ENCODE measurements at places on chromosomes 5 and 9.

DNA sequence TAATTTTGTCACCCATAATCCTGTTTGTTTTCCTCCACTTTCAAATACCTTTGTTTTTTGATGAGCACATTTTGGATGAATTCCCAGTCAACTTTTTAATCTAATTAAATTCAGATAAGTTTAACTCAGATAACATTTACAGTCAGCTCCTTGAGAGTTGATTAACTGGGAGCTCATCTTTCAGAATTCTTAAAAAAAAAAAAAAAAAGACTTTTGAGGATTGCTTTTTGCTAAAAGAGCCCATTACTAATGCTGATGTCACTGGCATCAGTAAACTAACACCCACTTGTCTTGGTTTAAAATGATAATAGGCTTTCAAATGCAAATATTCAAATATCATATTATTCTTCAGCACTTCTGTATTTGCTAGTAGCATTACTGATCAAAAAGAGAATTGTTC lies 47.1 kb upstream of the NFIB start:
- no peak for DNase-seq

DNA sequence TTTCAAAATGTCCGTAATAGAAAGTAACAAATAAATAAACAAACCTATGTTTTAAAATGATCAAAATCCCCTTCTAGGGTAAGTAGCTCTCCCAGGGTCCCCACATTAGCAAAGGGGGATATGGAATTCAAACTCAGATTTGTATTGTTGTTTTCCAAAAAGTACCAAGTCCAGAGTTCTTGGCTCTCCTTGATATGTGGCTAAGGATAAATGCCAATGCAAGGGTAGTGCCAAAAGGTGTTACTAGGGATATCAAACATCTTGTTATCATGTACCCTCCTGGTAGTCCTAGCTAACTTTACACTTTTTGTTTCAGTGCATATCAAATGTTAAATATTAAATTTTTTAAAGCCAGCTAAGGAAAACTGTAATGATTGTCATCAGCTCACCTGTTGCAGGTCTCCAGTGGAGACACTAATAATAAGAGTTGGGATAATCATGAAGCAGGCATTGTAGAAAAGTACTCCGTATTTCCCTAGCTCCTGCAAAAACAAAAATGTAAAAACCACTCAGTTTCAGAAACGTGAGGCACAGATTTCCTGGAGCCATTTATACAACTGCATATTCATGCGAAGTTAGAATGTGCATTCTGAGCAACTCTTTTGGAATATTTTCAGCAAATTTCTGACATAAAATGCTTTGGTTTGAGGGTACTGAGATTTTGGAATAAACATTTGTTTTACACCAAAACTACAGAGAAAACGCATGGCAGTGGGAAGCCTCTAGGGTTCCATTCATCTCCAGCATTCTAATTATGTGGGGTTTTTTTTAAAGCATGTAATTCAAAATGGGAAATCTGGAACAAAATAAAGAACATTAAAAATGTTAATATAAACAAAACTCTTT lies 39.8 kb downstream of the SLC35D2 start:
- DNase-seq, result no peak

- DNase-seq, result no peak
These were observed 34.7 kb downstream of the RNF145 start for GRCh38 chr5:159174511-159175168.

- DNase-seq, result no peak
These were observed 10.0 kb downstream of the TCF7 start for GRCh38 chr5:134124289-134125038.

GRCh38 chr5:167570431-167570830 lies 721.0 kb upstream of the WWC1 start:
- DNase-seq, result no peak

- DNase-seq, result no peak
These were observed 30.1 kb downstream of the ZNF462 start for GRCh38 chr9:106893088-106893487.

DNA sequence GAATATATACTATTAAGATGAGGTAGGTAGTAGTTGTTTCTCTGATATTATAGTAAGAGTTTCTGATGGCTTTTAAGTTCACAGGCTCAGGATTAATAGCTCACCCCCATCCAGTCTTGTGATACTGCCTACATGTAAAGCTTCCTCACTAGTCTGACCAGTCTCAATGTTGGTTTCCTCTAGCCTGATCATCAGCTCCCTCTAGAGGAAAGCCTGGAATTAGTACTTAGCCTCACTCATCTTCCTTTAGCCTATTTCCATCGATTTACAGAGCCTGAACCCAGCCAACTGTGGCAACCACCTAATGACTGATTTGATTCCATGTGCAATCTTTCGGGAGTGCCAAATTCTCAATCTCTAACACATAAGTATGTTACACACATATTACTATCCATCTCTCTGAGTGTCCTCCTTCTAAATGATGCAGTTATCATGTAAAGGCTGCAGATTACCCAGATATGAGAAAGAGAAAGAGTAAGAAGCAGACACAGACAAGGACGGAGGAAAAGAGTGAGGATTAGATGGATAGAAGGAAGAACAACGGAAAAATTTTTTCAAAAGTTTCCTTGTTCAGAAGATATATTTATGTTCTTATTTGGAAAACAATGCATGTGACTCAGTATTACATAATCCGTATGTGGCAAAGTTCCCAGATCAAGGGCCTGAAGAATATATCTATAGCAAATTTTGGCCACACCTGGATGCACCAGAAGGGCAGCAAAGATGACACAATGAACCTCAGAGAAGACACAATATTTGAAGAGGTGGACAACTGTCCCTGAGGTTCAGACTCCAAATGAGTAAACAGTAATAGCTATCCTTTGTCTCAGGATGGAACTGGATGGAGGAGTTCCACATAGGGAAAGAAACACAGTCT lies 333.7 kb downstream of the ELAVL2 start:
- no peak for DNase-seq

DNA sequence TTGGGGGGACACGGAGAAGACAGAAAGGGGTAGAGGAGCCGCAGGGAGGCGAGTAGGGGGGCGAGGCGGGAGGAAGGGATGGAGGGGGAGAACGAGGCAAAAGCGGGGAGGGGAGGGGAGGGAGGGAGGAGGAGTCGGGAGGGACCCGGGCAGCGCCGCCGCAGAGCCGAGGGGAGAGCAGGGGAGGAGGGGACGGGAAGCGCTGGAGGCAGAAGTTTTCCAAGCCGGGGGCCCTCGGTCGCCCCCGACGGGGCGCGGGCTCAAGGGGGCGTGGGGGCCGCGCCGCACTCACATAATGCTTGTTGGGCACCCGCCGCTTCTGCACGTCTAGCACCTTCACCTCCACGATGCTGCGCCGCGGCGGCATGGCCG lies 353 bp downstream of the SH3PXD2B start:
- DNase-seq, result no peak

- no peak for DNase-seq
These were observed 208.6 kb upstream of the ANKH start for GRCh38 chr5:15080219-15080618.

GRCh38 chr9:79580055-79580454 lies 8.3 kb downstream of the TLE4 start:
- DNase-seq, result no peak

GRCh38 chr5:122723606-122724352 lies 51.1 kb upstream of the SNX2 start:
- DNase-seq, result no peak

DNA sequence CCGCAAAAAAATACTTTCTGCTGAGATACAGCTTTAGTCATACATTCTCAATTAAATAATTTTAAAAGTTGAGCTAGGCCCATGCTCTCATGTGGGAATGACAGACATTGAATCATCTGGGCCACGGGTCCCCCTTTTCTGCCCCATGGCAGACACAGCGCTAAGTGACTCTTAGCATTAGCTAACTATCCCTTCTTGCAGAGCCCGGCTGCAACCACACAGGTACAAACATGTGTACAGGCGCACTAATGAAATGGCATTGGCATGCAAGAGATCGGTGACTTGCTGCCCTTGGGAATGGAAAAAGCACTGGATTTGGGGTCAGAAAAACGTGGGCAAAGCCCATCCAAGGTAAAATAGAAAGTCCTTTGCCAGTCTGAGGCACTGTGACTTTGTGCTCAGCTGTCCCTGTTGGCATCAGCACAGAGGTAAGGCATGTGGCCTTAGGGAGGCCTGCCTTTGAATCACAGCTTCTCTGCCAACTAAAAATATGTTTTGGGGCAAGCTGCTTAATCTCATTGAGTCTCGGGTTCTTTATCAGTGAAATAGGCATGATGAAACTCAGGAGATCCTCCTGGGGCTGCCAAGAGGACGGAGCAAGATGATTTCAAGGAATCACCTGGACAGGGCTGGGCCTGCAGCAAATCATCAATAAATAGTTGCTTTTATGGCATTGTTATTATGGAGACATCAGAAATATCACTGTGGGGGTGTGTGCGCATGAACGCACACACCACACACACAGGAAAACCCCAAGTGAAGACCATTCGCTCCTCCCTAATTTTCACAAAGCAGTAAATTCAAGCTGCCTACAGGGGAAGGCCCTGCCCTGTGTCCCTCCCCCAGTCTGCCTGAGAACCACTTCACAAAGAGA lies 54.2 kb downstream of the WHRN start:
- no peak for DNase-seq

- no peak for DNase-seq
These were observed 30.8 kb upstream of the ACOT12 start for GRCh38 chr5:81424728-81425127.

DNA sequence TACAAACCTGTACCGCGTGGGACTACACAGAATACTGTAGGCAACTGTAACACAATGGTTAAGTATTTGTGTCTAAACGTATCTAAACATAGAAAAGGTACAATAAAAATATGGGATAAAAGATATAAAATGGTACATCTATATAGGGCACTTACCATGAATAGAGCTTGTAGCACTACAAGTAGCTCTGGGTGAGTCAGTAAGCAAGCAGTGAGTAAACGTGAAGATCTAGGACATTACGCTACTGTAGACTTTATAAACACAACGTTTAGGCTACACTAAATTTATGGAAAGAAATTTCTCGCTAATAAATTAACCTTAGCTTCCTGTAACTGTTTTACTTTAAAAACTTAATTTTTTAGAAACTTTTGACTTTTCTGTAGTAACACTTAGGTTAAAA lies 46.5 kb downstream of the MRPS27 start:
- DNase-seq, result no peak

DNA sequence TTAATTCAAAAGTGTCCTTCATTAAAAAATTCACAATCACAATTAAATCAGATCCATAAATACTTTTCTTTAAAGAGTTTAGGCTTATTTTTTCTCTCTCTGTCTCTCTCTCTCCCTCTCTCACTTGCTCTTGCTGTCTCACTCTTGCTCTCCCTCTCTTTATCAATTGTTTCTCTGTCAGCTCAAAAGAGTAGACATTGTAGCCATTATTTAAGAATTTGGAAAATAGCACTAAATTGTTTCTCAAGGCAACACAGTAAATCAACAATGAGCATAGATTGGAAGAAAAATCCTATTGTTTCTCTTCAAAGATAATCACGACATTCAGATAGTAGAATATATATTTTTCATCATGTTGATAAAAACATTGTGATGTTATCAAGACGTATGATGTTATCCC lies 1114.0 kb downstream of the PTPRD start:
- DNase-seq, result no peak

GRCh38 chr5:96084874-96085506 lies 123.3 kb upstream of the ELL2 start:
- DNase-seq, result no peak

DNA sequence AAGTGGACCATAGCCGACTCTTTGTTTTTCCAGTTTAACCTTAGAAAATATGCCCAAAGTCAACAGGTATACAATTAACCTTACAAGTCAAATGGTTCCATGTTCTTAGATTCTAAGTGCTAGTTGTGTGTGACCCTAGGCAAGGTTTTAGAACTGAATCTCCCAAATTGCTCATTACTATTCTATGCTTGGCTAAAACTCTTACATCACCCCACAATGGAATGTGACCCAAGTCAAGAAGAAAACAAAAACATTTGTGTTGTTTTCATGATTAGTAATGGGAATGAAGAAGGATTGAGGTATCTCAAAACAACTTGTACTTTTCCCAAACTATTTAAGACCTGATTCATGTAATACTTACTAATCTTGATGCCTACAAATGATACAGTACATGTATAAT lies 159.2 kb downstream of the ARRDC3 start:
- DNase-seq, result no peak

DNA sequence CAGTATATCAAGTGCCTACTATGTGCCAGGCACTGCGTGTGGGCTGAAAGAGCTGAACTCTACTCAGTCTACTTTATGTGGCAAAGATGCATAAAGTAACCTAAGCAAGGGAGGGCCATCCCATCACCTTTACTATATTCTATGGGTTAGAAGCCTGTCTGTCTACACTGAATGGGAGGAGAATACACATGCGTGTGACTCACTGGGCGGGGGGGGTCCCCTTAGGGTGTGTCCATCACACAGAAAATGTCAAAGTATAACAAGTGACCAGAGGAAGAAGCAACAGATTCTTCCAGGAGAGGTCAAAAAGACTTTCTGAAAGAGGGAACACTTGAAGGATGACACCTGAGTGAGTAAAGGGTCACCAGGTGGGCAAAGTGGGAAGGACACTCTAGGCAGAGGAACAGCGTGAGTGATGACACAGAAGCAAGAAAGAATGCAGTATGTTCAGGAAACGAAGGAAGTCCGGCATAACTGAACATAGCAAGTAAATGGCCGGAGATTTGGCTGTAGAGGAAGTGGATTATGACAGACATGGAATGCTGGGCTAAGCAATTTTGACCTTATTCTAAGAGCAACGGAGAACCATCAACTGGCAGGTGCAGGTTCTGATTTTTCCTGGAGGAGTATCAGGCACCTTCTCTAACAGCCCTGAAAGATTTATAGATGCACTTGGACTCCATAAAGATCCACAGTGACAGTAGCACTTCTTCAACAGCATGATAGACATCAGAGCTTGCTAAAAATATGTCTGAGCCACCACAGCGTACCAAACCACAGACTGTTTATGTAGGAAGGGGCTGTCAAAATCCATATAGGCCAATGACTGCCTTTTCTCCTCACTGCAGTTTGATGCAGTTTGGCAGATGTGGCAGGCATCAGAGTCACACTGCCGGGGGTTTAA lies 8.0 kb upstream of the WHRN start:
- DNase-seq, result no peak

- DNase-seq, result no peak
These were observed 147.9 kb downstream of the C5orf15 start for GRCh38 chr5:133820507-133820906.

GRCh38 chr9:98552331-98552730 lies 156.4 kb downstream of the GABBR2 start:
- DNase-seq, result no peak

DNA sequence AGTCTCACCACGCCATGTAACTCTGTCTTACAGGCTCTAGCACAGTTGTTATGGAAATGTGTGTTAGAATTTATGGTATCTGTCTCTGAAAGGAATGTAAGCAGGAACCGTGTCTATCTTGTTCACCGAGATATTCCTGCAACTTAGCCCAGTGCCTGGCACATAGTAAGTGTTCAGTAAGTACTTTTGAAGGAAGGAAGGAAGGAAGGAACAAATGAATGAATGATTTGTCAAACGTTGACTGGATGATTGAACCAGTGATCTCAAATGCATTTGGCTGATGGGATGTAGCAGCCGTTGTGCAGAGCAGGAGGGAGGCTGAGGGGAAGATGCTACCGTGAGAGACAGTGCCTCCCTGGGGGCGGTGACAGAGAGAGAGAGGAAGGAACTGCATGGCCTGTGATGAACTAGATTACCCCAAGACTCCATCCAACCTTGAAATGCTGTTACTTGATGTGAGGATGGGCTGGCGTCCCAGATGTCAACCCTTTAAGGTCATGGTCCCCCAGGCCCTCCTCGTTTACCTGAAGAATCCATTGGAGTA lies 47.5 kb upstream of the PPARGC1B start:
- DNase-seq, result no peak
